ENCODE measurements at places on chromosomes 11 and 22.

- no peak for DNase-seq
These were observed 166.9 kb downstream of the NAV2 start for GRCh38 chr11:19879307-19880087.

DNA sequence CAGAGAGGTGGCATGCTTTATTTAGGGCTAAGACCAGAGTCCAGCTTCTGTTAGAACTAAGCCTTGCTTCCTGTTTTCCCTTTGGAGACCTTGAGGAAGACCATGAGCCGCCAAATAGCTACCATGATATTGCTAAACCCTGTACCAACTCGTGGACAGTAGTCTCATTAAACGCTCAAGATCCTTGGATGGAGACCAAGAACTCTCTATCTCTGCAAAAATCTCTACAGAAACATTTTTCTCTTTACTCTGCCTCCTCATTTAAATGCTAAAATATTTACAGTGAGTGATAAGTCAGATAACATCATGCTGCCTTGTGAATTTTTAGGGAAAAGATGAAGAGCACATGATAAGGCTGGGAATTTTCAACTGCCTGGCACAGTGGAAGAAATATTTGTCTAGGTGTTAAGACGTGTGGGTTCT, 197.8 kb downstream of the MAML2 start:
- DNase-seq: no peak

- DNase-seq: no peak
These were observed 67.2 kb downstream of the BMAL1 start for GRCh38 chr11:13344818-13345217.

DNA sequence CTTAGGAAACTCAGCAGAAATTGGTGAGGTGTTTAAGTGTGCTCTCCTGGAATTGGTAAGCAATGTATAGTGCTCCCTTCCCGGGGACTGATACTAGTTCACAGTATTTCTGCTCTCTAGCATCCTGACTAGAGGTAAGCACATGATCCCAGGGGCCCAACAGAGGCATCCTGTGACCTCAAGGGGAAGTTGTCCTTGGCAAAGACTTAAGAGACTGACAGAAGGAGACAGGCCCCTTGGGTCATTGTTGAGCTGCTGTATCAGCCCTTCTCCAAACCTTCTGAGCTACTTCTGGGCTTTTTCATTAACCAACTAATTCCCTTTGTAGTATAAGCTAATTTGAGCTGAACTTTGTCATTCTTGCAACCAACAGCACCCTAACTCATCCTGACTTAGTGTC, 4.3 kb upstream of the TBC1D22A start:
- no peak for DNase-seq

GRCh38 chr11:118156531-118157185, 4.0 kb upstream of the SCN4B start:
- DNase-seq: no peak

- no peak for DNase-seq
These were observed 72.1 kb downstream of the C22orf31 start for GRCh38 chr22:28989484-28989883.
